BJ (cell line): ENCODE measurements at places on chromosomes 5 and 9. TPM values are rescaled to one million over a fixed set of nuclear protein-coding genes. Genes with fewer than 3 reads are reported as not detected.

DNA sequence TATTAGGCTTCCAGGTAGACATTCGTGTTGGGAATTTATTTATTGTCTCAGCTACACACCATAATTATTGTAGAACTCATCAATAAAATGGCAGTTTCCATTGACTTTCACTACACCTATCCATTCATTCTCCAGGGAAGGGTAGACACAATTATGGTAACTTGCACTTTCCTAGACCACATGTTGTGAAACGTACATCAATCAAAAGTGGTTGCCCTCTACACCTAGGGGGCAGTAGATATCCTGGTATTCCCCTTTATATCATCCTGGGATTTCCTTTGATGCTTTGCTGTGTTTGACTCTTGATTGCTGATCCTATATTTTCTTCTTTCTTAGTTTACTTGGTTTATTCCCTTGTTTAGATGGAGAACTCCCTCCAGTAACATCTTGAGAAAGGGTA is 47.9 kb downstream of the ADGRV1 start:
- DNase-seq, result no peak

- DNase-seq, result no peak
These were observed 1.9 kb downstream of the LRRC26 start for GRCh38 chr9:137167747-137168572.

DNA sequence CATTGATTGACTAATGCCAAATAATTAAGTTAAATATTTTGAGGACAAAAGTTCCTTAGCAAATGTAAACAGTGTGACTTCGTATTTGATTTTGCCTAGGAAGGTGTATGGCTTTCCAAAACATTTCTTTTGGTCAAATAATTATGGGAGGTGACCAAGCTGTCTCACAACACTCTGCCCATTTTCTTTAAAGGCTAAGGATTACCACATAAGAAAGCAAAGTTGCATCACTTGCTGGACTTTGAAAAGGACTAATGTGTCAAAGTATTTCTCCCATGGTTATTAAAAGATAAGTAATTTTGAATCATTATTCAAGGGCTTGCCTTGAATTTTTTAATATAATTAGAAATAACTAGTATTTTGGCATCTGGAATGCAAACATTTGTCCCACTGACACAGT is 74.7 kb downstream of the HAPLN1 start:
- DNase-seq, result no peak

GRCh38 chr5:3361811-3362605 is 233.6 kb upstream of the IRX1 start:
- no peak for DNase-seq

The SLC22A5 gene
- 9.3 and 13.8 TPM in 2 replicates for polyA plus RNA-seq

DNA sequence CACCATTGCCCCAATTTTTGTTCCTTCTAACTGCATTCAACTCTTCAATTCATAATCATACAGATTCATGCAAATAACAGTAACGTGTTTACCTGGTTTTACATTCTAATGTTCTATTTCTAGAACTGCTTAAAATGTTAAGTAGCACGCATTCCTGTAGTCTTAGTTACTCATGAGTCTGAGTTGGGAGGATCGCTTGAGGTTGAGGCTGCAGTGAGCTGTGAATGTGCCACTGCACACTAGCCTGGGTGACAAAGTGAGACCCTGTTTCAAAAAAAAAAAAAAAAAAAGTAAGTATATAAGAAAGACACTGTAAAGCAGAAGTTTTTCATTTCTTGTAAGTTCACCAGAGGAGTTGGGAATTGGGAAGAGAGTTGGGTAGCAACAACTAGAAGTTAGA is 105.9 kb downstream of the F2RL2 start:
- DNase-seq, result no peak

- no peak for DNase-seq
These were observed 13.6 kb upstream of the IL3 start for GRCh38 chr5:132046880-132047299.

GRCh38 chr5:76582230-76583162 is 40.7 kb downstream of the F2RL2 start:
- no peak for DNase-seq
